ENCODE measurements at places on chromosomes 3 and 15.

GRCh38 chr15:77650265-77650664, 17.6 kb upstream of the LINGO1 start:
- no peak for DNase-seq

DNA sequence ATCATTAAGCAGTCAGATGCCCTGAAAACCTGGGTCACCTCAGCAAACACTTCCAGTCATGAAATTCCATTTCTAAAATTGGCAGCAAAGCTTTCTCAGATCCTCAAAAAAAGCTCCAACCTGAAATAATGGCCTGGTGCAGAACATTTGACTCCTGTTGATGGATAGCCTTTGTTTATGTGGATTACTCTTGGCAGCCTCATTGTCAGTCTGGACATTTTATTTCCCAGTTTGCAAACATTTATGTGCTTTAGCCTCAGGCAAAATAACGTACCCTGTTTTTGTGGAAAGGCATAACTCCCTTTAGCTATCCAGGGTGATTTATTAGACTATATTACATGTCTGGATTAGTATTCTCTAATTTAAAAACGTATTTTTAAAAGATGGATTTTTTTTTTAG, 53.9 kb downstream of the PXYLP1 start:
- no peak for DNase-seq

DNA sequence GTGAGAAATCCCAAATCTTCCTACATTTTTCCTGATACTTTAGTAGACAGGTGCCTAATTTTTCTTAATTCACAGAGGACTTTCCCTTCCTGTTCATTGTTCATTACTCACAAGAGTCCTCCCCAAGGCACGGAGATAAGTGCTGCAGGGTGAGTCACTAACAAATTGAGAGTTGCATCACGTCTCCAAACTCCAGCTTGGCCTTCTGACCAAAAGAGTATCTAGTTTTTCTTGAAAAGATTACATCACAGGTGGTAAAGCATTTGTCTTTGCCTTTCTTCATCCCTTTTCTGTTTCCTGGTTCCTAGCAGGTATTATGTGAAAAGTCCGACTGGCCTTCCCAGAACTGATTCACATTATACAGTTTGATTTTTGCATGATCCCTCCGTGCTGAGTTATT, 24.9 kb upstream of the RASGRP1 start:
- no peak for DNase-seq

GRCh38 chr3:16740515-16740914, 135.3 kb upstream of the DAZL start:
- DNase-seq = no peak

GRCh38 chr3:182812123-182812522, 18.8 kb downstream of the ATP11B start:
- no peak for DNase-seq

GRCh38 chr3:120182613-120183511, 88.6 kb upstream of the GSK3B start:
- DNase-seq = no peak

DNA sequence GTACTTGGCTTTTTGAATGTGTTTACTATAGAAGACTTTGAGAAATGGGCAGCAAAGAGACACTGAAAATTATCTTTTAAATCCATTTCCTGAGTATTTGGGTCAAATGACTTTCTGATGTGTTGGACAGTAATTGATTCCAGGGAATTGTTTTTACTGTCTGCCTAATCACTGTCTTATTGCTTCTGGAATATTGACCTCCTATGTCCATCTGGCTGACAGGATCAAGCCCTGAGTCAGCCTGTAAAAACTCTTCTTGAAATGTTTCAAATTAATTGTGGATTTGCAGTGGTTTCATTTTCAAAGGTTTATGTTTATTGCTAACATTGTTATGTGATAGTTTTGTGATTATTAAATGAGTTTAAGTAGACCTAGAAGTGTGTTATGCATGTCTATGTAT, 50.6 kb upstream of the MLF1 start:
- DNase-seq = no peak

DNA sequence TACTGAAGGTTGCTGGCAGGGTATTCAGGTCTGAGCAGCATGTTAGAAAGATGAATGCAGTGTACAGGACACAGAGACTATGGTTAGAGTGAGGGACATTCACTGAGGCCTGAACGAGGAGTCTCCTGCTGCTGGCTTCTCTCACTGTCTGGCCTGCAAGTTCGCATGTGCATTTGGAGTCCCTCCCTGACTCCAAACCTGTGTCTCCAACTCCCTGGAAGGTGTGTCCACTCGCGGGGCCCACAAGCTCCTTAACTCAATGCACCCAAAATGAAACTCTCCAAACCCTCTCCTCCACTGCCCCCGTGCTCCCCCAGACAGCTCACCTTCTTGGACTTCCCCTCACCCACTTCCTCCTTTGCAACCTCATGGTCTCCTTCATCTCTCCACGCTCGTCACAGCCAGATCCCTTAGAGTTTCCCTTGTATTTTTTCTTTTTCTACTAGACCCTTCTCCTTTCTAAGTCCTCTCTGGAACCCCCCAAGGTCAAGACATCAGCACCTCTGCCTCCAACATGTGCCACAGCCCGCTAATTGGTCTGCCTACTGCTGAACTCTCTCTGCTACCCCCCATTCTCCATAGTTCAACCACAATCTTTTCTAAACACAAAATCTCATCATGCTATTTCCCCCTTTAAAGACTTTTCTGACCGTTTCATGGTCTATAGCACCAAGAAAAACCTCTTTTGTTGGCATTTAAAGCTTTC, 58.3 kb downstream of the HES1 start:
- no peak for DNase-seq

- no peak for DNase-seq
Observed at GRCh38 chr15:90058775-90059174, 43.5 kb downstream of the IDH2 start.

- DNase-seq = peak; percentile 47
Observed at GRCh38 chr3:14428087-14429033, 26.0 kb downstream of the SLC6A6 start.

- DNase-seq = no peak
Observed at GRCh38 chr3:11703146-11703545, 59.4 kb upstream of the VGLL4 start.

- DNase-seq = no peak
Observed at GRCh38 chr15:69789648-69790393, 307.9 kb downstream of the TLE3 start.

DNA sequence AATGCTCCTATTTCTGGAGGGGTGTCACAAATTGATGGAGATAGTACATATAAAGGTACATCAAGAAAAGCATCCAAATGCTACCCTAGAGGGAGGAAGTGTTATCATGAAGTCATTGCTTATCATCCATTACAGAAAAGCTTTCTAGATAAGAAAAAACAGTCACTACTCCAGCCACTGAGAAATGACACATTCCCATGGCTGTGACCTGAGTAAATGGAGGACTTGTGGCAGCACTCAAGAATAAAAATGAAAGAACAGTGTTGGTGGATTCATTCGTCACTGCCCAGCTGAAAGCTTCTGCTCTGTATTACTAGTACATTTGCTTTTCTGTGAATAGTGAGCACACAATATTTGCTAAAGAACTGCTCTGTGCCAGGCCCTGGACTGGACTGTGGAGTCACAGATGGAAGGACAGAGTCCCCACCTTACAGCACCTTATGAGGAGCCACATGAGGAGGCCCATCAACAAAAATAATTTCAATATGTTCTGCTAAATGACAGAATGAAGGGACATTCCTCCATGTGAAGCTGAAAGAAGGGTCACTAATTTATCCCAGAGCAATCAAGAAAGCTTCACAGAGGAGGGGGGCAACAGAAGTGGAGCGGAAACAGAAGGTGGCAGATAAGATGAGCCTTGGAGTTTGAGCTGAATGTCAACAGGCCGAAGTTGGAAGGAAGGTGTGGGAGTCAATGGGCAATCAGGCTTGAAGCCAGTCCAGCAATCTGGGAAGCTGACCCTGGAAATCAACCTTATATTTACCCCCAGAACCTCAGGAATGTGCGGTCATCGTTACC, 343.5 kb upstream of the TRIM42 start:
- no peak for DNase-seq

- DNase-seq = no peak
Observed at GRCh38 chr3:27125821-27126501, 243.2 kb downstream of the NEK10 start.

DNA sequence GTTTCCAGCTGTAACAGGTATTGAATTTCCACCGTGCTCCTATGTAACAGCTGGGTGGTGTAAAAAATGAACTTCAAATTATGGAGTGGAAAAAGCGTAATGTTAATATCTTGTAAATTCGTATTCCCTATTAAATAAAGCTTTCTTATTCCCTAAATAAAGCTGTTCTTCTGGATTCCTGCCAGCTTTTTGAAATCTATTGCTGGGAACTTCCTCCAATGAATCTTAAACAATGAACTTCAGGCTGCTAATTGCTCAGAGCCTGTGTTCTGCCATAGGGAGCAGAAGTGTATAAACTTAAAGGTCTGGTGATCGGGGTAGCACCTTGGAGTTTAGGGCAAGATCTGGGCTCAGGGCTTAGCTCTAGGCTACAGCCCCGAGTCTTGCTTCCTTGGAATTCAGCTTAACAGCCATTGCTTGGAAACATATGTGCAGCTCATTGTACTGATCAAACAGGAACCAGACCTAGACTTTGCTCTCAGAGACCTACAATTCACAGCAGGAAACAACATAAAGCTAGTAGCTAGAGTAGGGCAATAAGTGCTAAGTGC, 1.4 kb downstream of the ARL14 start:
- no peak for DNase-seq

Measured in cerebellum (tissue), 4 donors.